ENCODE measurements at places on chromosomes 13 and 19.

DNA sequence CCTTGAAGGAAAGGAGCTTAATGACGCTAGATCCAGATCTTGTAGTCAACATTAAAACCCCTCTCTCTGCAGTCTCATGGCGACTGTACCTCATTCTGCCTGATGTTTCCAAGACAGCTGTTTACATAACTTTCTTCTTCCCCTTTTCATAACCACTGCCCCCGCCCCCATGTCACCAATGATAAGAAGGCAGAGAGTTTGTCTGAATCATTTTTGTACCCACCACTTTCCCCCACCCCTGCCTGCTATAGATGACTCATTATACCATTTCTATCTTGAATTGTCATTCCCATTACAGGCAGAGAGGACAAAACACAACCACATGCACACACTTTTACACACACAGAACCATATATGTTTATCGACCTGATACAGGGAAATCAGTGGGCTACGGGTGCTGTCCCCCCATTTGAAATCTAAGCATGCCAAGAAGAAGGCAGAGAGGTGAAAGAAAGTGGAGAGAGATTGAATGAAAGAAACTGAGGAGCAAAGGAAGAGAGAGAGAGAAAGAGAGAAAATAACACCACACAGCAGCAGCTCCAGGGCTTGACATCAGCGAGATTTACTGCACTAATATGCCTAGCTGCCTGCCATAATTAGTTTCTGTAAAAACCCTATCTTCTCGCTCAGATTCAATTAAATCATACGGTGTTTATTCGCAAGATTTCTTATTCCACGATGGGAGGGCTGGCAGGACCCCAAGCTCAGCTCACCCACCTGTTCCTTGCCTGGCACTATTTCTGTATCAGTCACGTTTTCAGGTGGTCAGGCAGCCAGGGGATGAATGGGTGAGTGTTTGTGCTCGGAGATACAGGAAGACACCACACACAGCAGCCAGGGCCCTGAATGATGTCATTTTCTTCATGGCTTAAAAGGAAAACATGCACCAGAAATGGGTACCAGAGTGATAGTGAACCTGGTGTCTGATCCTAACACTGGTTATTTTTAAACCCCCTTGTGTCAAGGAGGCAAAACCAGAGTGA, 114.3 kb upstream of the SERP2 start:
- DNase-seq: no peak

DNA sequence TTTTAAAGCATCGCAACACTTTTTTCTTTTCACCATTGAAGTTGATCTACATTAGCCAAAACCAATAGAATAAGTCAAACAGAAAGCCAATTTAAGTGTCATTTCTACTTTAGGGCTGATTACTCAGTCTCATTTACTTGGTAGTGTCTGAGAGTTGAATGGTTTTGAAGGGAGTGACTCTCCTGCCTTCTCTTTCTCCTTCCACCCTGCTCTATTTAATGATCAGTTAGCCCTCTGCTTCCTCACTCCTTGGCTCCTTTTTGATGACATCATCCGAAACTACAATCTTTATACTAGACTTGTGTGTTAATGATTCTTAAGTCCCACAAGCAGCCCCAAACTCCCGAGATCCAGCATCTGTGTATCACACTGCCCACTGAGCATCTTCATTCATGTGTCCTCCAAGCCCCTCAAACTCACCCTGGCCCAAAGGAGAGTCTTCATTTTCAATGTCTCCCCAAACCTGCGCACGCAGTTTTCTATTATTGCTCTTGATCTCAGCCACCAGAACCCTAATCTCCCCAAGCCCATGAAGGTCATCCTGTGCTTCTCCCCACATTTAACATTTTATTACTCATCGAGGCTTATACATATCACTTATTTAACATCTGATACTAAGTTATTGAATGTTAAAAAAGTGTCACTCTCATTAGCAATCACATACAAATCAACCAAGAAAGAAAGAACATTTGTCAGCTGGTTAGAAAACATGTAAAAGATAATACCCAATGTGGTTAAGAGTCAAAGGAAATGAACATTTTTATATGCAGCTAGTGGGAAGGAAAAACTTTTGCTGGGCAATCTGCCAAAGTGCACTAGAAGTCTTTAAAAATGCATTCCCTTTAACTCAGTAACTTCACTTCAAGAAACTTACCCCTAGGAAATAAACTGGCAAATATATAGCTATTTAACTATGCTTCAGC, 32.2 kb upstream of the ARGLU1 start:
- DNase-seq: peak; percentile 76

GRCh38 chr19:5360003-5360780, 19.6 kb upstream of the PTPRS start:
- DNase-seq: no peak

GRCh38 chr19:37361994-37362393, 8.9 kb upstream of the ZNF527 start:
- no peak for DNase-seq

GRCh38 chr19:32343550-32344262, 1.7 kb upstream of the ZNF507 start:
- DNase-seq: no peak
